ENCODE measurements at places on chromosomes 7 and 10. TPM values are rescaled to one million over a fixed set of nuclear protein-coding genes. Genes with fewer than 3 reads are reported as not detected.
A peak's percentile ranks its signal among the peaks of the same experiment; 100 is the strongest.

DNA sequence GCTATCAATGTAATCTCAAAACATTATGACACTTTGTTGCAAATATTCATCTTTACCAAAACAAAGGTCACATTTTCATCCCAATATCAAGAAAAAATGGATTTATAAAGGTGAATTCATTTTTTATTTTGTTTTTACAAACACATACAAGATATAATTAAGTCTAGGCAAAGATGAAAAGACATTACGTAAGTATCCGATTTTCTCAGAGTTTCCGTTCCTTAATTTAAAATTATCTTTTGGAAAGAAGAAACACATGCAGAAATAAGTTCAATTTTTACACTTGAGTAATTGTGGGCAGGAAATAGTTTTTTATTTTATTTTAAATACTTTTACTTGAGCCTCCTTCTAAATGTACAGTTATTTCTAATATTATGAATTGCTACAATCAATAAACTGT lies 24.6 kb downstream of the RTKN2 start:
- no peak for DNase-seq

The KLLN gene
- 0.06 TPM for total RNA-seq

DNA sequence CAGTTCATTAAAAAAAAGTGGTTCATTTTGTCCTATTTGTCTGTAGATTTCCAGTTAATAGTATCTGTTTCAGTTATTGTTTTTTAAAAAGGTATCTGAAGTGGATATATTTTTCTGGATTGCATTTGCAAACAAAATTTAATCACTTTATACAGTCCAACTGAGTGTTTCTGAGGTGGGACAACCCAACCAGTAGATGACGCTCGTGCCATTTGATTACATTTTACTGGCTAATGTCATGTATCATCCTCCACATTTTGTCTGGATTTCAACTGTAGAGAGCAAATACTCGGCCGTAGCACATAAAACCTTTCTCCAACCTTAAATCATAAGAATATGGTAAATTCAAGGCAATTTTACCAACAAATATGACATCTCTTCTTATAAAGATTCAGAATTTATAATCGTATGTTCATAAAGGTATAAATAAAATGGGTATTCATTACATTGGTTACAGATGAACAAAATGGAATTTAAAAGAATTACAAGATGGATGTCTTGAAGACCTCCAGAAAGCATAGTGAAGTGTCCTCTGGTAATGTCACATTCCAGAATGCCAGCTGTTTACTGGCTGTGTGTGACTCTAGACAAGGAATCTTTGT lies 789.0 kb downstream of the PHTF2 start:
- no peak for DNase-seq

DNA sequence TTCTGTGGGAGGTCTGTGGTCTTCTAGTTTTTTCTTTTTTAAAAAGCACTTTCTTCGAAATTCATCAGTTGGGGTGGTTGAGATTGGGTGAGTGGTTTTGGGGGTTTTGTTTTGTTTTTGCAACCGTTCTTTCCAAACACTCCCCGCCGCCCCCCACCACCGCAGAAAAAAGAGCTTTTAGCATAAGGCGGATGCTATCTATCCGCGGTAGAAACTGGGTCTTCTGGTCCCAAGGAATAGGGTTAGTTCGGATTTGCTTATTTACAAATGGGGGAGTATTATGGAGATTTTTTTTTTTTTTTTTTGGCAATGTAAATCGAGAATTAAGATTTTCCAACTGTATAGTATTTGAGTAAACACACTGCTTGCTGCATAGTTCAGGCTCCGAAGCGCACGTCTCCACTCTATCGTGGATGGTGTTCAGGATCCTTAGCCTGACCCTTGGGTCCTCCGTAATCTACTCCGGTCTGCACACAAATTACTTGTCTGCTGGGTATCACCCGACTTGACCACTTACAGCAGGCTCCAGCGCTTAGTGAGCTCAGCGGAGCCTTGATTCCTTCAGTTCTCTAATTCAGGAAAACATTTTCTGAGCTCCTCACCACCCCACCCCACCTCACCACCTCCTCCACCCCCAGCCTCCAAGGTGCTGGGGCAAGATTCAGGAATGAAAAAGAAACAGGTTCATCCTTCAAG lies 757 bp upstream of the NRCAM start:
- no peak for DNase-seq

The DNAH11 gene
- 2.8 TPM for total RNA-seq

GRCh38 chr7:28745351-28745750 lies 212.8 kb downstream of the TRIL start:
- DNase-seq: no peak

DNA sequence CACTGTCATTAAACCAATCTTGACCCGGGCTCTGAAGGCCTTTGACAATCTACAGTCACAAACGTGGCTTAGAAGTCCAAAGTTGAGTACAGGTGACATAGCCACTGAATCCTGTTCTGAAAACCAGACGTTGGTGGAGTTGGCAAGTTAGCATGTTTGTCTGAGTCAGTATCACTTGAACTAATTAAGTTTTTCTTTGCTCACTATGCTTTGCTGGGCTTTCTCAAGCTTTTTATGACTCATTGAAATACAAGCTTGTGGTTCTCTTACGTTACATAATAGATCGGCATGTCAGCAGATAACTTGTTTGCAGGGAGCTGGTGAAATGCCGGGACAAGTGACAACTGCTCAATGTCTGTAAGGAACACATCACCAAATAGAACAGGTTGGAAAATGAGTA lies 53.8 kb downstream of the ARL5B start:
- peak; percentile 92 for DNase-seq

The CYP3A5 gene
- total RNA-seq: 0.75 TPM

DNA sequence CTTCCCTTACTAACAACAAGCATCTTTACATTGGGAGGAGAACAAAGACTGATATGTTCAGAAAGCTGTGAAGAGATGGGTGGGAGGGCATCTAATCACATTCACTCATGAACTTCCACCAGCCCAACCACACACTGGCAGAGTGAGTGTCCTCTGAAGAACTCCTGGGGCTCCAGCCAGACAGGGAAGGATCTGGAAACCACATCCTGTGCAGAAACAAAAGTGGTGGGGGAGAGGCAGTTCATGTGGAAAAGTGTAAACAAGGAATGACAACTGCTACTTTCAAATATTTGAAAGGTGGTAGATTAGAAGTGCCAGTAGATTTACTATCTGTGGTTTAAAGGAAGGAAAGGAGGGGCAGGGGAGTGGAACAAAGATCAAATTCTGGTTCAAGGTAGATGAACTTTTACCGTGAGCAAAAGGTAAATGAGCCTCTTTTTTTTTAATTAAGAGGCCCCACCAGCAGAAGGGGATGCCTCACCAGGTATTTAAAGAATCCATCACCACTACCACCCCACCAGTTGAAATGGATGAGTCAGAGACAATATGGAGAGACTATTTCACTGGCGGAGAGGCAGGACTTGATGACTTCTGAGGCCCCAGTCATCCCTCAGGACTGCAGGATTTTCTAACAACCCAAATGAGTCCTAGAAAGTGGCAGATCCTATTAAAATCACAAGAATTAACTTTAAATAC lies 34.5 kb downstream of the GOT1 start:
- peak; percentile 68 for DNase-seq

The KLF14 gene
- 0.14 TPM for total RNA-seq

The PRKCQ gene
- 4.5 TPM for total RNA-seq

GRCh38 chr7:66739953-66740301 lies 606 bp upstream of the RABGEF1 start:
- no peak for DNase-seq

DNA sequence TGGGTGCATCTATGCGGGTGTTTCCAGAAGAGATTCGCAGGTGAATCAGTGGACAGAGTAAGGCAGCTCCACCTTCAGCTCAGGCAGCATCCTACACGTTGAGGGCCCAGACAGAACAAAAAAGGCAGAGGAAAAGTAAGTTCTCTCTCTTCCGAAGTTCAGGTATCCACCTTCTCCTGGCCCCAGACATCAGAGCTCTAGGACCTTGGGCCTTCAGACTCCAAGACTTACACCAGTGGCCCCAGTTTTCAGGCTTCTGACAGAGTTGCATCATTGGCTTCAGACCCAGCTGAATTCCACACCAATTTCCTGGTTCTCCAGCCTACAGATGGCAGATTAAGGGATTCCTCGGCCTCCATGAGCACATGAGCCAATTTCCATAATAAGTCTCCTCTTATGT lies 102.2 kb upstream of the GPR26 start:
- DNase-seq: no peak

The VGF gene
- total RNA-seq: 20.9 TPM

- no peak for DNase-seq
Measured at GRCh38 chr7:16203065-16203464, 218.3 kb downstream of the CRPPA start.

The HACD1 gene
- 17.3 TPM for total RNA-seq

- DNase-seq: no peak
Measured at GRCh38 chr10:124292911-124293615, 125.7 kb downstream of the OAT start.

DNA sequence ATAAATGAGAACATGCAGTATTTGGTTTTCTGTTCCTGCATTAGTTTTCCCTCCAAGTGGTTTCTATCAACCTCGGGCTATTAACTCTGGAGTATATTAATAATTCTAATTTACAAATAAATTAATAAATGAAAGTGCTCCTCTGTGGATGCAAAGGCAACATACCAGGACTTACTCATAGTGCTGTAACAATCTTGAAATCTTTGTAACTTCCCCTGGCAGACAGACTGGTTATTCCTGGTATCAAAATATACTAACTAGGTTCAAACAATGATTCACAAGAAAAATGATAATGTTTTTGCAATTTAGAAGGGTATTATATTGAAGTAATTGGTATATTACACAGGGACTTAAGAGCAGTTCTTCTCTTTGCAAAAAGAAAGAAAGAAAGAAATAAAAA lies 177.2 kb downstream of the FANK1 start:
- DNase-seq: no peak

The DIP2C gene
- total RNA-seq: 10.1 TPM

GRCh38 chr10:80769700-80770160 lies 232.0 kb downstream of the SH2D4B start:
- DNase-seq: no peak

GRCh38 chr7:153590136-153590535 lies 462.1 kb upstream of the DPP6 start:
- DNase-seq: no peak

The HEPACAM2 gene
- not detected for total RNA-seq

GRCh38 chr7:85111761-85112160 lies 75.1 kb downstream of the SEMA3D start:
- no peak for DNase-seq

DNA sequence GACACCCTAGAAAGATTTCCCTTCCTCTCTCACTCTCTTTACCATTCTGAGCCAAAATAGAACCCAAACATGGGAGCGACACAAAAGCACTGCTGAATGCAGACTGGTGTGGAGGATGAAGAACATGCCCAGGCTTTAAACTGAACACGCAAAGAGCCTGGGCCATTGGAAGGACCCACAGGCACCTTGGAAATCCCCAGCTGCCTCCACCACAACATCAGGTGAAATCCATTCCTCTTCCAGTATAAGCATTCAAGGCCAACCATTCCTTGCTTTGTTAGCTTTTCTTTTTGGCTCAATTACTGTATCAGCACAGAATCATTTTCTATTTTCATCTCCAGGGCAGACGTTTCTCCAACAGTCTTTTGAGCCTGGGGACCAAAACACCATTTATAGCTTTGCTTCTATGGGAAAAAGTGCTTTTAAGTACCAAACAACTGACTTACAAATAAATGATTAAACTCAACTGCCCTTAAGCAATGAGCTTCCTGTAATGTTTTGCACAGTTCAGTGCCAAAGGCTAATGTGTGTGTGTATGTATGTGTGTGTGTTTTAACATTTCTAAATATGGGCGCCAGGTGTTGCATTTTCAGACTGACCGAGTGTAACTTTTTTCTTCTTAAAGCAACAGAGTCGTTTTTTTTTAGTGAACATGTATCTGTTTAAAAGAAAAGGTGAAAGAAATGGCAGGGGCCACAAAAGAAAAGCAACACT lies 16.2 kb upstream of the BLNK start:
- peak; percentile 99 for DNase-seq

DNA sequence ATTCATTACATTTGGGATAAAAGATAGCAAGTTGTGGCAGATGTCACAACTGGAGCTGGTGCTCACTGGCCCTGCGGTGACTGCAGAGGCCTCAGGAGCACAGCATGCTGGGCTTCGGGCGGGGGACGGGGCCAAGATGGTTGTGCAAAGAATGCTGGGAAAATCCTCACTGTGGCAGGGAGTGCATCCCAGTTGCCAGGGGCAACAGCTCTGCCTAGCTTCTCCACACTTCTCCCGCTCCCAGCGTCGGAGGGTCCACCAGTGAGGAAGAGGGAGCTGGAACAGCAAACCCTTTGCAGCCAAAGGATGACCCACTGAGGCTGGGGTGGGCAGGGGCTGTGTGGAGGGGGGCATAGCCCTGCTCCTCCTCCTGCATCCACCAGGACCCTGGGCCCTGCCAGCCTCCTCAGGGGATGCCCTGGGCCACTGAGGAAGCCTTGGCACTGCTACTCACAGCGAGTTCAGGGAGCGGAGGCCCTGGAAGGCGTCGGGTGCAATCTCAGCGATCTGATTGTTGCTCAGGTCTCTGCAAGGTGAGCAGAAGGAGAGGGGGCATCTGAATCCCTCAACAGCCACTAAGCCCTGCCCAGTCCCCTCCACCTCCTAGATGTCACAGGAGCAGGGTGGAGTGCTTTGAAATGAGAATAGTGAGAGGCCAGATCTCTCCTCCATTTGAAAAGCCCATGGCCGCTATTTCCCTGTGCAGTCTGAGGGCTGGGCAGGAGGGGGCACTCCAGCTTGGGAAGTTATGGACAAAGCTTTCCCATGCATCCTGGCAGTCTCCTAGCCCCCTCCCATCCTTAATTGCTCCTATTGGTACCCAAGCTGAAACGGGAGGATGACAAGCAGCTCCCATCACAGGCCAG lies 126.5 kb downstream of the SLIT1 start:
- DNase-seq: no peak

The CRHR2 gene
- not detected for total RNA-seq

The ATOH7 gene
- 0.58 TPM for total RNA-seq

DNA sequence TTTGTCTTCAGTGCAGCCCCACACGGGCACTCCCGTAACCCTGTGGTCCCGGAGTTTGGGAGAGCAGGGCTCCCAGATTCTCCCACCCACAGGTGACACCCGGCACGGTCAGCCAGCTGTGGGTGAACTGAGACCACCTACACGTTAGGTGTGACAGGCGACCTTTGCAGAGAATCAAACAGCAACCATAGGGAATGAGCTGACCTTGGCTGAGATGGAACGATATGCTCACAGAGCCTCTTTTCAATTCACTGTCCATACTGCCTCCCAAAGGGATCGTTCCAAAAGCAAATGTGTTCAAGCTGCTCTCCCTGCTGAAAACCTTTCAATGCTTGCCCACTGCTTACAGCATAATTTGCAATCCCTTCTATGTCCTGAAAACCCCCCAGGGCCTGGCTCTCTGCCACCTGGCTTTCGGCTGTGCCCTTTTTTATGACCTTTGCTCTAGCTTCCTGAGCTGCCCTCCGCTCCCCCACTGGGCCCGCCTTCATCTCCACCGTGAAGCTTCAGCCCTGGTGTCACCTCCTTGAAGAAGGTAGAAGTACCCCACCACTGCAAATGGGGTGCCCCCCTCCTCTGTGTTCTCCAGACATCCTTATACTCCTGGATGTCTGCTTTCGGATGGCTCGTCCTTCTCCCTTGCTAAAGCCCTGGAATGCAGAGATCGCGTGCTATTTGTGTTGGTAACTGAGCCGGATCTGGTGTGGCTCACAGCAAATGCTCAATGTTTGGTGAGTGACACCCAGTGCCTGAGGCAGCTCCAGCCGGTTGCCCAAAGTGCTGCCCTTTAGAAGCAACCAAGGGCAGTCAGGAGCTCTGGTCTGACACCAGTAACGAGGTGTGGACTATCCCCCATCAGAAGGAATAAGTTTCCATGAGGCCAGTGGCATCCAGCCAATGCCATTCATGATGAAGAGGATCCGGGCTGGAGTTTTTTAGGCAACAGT lies 90.4 kb downstream of the KIAA1549 start:
- DNase-seq: peak; percentile 35

Data from epithelial cell of proximal tubule (primary cell).